CD4-positive, alpha-beta T cell treated with Interleukin-4 for 4 hours (primary cell): ENCODE measurements at places on chromosomes 11 and 22.
A peak's percentile ranks its signal among the peaks of the same experiment; 100 is the strongest.

GRCh38 chr11:86517557-86517956, 142.9 kb downstream of the CCDC81 start:
- no peak for DNase-seq

DNA sequence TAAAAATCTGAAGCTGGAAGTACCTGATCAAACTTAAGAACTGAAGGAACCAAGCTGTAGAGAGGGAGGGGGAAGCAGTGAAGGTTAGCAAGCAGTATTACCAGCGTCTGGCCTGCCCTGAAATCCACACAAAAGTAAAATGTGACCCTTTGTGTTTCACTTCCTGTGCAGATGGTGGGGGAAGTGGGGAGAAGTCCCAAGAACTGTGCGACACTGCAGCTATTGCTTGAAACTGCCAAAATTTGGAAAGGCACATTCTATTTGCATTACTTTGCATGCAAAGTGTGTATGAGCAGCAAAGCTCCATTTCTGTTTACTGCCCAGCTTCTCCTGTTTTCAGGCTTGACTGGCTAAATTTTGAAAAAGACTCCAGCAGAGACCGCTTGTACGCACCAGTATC, 72.1 kb upstream of the BMAL1 start:
- DNase-seq: no peak

GRCh38 chr11:83147895-83148294, 9.0 kb upstream of the PCF11 start:
- no peak for DNase-seq

- DNase-seq: no peak
Observed at GRCh38 chr22:37010976-37011375, 8.3 kb downstream of the TST start.

GRCh38 chr22:42942351-42942750, 72.6 kb downstream of the PACSIN2 start:
- no peak for DNase-seq

GRCh38 chr22:43811777-43812148, 342 bp downstream of the EFCAB6 start:
- DNase-seq: no peak

DNA sequence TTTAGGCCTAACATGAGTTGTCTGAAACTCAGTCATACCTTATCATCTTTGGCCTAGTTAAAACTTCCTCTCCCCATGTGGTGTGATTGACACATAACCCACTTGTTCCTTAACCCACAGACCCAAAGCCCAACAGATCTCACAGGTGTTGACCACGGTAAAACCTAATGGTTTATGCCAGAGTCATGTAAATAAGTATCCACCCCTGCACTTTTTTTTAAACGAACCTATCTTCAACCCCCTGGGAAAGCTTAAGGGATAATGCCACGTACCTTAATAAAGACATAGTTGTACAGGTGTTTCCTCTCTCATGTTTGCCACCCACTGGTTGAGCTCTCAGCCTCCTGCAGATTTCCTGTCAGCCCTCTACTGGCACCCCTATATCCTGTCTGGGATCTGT, 709.3 kb upstream of the CCDC179 start:
- DNase-seq: peak; percentile 3

- DNase-seq: no peak
Observed at GRCh38 chr11:43908191-43908590, 27.6 kb downstream of the ALKBH3 start.

DNA sequence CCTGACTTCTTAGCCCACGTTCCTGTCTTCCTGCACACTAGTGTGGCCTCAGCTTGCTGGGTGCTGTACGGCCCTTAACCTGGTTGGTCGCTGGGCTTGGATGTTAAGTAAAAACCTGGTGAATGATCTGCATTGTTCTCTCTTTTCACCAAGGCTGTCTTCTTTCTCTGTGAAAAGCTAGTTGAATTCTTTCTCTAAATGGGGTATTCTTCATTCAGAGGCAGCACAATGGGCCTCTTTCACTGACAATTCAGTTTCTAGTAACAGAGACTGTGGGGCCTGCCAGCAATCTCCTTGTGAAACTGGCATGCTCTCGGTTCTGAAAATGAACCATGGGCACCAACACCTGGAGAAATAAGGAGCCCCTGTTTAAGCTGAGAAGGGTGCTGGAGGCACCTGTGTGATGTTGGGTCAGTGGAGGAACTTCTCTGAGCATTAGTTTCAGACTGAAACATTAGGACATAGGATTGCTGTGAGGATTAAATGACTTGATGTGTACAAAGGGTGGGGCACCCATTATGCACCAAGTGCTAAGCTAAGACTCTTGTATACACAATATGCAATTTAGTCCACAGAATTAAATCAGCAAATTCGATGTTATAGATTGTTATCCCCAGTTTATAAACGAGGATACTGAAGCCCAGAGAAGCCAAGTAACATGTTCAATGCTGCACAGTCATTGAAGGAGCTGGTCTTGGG, 33.1 kb upstream of the ELF5 start:
- no peak for DNase-seq

DNA sequence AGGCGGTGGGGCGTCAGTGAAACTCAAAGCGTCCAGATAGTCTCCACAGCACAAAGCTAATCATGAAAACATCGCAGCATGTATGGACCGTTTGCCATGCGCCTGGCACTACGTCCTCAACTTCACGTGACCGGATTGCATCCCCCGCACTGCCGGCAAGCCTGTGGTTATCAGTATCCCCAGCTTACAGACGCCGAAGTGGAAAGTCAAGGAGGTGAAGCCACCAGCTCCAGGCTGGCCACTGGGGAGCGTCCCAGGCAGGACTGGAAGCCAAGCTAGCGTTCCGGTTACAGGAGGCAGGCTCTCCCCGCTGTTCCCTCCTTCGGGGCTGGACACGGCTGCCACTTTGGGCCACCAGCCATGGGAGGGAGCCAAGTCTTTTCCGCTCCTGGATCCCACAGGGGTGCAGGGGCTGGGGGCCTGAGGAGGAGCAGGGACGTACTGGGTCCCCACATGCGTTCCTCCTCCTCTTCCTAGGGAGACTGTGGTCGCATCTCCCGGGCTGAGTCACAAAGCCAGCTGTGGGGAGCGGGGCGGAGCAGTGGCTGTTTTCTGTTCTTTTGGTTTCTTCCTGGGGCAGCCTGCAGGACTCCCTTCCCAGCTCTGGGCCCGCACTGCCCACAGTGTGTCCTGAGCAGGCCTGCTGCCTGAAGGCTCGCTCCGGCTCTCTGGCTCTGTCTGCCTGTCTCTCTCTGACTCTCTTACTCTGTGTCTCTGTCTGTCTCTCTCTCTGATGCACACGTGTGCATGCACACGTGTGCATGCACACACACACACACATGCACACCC, 4.3 kb upstream of the OSBPL5 start:
- DNase-seq: no peak

- DNase-seq: no peak
Observed at GRCh38 chr11:84144531-84144930, 858.4 kb upstream of the CCDC90B start.
